DMS53 (cell line): ENCODE measurements at places on chromosomes 12 and 14.
A peak's percentile ranks its signal among the peaks of the same experiment; 100 is the strongest.

GRCh38 chr14:104465482-104466390 lies 113.8 kb upstream of the C14orf180 start:
- no peak for DNase-seq

GRCh38 chr12:59927032-59927431 lies 331.2 kb downstream of the SLC16A7 start:
- no peak for DNase-seq

GRCh38 chr14:49970474-49971147 lies 77.7 kb downstream of the ARF6 start:
- no peak for DNase-seq

DNA sequence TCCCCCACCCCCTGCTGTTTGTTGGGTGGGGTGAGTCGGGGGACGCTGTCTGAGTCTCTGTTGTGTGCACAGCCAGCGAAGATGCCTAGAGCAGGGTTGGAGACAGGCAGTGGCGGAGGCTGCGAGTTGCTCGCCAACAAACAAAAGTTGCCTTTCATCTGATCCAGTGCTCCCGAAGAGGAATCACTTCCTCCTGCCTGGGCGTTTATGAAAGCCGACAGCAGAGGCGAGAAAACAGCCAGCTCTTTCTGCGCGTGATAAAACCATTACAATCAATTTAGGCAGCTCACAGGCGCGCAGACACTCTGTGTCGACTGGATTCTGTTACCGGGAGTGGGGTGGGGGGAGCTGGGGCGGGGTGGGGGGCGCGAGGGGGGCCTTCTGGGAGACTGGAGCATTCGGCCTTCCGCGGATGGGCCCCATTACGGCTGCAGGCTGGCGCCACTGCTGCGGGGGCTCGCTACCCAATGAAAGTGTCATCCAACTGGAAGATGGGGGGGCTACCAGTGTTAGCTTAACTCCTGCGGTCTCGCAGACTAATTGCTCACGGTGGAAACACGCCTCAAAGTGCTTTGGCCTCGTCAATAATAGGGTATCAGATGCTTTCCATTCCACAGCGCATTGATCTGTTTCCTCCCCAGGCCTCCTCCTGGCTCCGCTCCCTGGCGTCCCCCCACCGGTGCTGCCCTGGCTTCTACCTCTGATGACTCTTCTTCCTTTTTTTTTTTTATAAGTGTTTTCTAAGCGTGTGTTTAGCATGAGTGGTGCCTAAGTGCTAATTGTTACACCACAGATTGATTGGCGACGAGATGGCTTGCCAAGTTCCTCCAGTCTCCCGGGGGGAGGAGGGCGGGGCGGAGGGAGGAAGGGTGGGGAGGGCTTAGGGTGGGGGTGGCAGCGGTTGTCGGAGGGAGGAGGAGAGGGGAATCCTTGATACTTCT lies 678.4 kb downstream of the MED13L start:
- no peak for DNase-seq

- DNase-seq, result no peak
Observed at GRCh38 chr12:21764950-21765349, 9.6 kb downstream of the KCNJ8 start.

DNA sequence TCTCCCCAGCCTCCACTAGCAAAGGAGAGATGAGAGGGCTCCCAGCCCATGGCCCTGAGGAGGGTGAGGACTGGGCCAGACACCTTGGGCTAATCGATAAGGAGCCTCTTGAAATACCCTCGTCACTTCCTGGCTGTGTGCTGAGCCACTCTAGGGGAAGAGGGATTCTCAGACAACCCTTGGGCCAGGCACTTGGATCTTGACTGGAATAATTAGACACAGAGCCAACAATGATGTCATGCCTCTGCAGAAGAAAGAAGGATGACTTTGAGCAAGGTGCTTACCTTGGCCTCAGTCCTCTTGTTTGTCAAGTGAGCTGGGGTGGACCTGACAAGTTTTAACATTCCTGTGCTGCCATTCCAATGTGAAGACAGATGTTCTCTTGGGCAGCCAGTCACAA lies 83.1 kb downstream of the LRRC74A start:
- no peak for DNase-seq

DNA sequence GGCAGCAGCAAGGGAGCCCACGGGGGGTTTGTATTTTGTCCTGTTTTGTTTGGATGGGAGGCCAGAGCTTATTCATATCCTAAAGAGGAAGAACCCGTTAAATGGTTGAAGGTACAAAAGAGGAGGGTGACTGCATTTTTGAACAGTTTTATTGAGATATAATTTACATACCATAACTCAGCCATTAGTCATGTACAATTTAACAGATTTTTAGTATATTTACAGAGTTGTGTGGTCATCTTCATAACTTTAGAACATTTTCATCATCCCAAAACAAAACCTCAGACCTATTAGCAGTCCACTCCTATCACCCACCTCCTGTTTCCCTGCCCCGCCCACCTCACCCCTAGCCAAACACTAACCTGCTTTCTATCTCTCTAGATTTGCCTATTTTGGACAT lies 12.6 kb downstream of the NRDE2 start:
- no peak for DNase-seq

- no peak for DNase-seq
Observed at GRCh38 chr12:116959845-116960514, 49.2 kb downstream of the FBXW8 start.

DNA sequence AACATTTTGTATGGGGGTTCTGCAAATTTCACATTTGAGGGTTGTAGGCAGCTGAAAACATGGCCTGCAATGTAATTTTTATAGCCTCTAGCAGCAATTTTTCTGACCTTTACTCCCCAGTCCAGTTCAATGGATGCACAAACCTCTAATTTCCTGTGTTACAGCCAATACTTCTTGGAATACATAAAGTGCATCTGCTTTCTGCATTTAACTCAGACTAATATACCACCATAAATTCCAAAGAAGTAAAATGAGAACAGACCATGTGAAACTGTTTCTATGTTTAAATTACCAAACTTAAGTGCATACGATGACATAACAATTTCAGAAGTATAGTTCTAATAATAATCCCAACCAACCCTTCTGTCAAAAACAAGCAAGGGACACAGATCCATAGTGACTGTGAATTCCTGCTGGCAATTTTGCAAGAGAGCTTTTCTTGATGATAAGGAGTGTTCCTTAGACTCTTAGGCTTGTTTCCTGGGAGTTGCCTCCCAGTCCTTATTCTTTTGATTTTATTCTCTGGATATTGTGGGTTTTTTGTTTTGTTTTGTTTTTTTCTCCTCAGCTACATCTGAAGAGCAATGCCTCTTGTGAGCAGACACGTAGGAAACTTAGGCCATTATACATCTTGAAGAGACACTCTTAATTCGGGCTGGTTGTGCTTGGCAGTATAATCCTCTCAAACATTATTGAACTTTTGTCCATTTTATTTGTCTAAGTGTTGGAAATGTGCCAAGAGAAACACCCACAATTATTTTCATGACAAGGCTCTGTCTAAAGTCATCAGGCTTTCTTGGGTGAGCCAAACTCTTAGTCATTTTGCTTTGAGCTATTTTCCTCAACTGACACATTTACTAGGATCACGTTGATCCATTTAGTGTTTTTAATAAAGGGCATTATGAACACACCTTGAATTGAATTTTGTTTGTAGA lies 51.3 kb upstream of the RERGL start:
- peak; percentile 45 for DNase-seq

DNA sequence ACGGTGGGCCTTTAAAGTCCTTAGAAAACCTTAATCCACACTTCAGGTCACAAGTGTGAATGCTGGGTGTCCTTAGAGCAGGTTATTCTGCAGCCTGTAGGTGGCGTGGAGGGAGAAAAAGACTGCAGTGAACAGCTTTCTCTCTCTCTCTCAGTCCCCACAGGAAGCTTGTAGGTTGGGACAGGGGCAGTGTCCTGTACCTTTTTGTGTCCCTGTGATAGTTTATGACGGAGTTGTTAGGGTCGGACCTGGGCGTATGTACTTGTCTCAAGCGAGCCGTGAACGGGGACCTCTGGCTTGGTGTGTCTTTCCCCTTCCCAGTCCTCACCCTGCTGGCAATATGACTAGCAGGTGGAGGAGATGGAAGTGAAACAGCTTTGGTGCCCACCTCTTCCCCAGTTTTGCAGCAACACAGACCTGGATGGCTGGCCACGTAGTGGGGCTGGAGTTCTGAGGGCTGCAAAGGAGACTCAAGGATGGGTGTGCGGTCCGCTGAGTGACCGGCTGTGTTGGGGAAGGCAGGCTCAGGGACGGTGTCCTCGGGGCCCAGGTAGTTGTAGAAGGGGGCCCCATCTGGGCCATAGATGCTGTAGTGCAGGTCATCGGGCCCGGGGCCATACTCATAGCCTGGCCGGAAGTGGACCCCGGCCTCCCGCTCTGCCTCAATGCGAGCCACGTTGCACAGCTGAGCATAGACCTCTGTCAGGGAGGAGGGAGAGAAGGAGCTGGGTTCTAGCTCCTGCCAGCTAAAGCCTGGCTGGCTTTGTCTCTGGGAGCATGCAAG lies 8.9 kb downstream of the ISCA2 start:
- peak; percentile 83 for DNase-seq
